Muscle of arm (tissue), 14 donors: ENCODE measurements at places on chromosomes 3 and 15.

- no peak for DNase-seq
These were observed 5.4 kb downstream of the NBEAL2 start for GRCh38 chr3:46984591-46985459.

GRCh38 chr3:171417137-171417536 is 43.1 kb downstream of the TNIK start:
- no peak for DNase-seq

- DNase-seq = no peak
These were observed 54.4 kb upstream of the KIF23 start for GRCh38 chr15:69359722-69360121.

GRCh38 chr15:69804786-69805185 is 292.9 kb downstream of the TLE3 start:
- no peak for DNase-seq

DNA sequence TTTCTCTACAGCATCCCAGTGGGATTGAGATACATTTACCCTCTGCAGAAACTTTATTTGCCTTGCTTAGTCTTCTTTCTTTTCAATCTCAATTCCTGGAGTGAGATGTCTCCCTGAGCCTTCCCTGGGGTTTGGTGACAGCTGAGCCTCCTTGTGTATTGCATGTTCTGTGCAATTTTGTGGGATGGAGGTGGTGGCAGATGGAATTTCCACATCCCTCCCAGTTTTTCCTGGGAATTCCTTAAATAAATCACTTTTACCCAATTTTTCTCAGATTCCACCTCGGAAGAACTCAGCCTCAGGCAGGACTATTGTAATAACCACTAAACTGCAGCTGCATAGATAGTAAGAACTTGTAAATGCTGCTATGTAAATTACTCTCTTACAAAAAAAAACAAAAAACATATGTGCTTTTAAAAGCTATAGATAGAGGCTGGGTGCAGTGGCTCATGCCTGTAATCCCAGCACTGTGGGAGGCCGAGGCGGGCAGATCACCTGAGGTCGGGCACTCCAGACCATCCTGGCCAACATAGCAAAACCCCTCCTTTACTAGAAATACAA is 88.5 kb upstream of the ABHD17C start:
- DNase-seq = no peak

DNA sequence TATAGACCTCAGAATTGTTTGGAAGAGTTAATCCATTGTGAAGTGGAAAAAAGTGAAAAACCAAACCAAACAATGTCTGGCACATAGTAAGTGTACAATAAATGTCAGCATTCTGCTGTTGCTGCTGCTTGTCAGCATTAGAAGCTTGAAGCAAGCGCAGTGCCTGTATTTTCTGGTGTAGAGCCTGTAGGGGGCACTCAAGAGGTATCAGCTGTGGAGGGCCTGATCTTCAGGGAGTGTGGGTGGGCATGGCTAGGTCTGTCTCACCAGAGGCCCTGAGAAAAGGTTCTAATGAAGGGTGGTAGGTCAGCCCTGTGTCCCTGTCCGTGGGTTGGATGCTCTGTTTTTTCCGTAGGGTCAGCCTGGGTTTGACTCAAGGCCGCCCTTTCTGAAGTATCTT is 3.6 kb downstream of the ADAMTSL3 start:
- DNase-seq = no peak
